ENCODE measurements at places on chromosomes 5 and 9.

DNA sequence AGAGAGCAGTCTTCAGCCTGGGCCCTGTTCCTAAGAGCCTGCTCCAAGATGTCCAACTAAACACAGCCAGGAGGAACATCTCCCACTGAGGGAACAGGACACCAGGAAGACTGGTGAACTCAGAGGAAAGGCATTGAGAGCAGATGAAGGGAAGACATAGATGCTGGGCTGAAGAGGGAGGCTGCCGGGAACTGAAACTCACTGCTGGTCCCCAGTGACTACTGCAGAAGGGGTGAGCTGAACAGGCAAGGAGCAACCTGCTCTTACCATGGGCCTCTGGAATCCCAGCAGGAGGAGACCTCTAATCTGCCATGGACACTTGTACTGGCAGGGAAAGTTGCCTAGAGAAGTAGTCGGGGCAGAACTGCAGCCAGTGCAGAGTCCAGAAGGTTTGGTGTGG, 95.7 kb downstream of the TRPM3 start:
- no peak for DNase-seq

GRCh38 chr9:136964171-136964689, 12.2 kb downstream of the LCN12 start:
- DNase-seq = no peak

- no peak for DNase-seq
These were observed 610.8 kb downstream of the TLE1 start for GRCh38 chr9:81078555-81078954.

GRCh38 chr9:123081824-123082223, 48.4 kb downstream of the GPR21 start:
- DNase-seq = no peak

DNA sequence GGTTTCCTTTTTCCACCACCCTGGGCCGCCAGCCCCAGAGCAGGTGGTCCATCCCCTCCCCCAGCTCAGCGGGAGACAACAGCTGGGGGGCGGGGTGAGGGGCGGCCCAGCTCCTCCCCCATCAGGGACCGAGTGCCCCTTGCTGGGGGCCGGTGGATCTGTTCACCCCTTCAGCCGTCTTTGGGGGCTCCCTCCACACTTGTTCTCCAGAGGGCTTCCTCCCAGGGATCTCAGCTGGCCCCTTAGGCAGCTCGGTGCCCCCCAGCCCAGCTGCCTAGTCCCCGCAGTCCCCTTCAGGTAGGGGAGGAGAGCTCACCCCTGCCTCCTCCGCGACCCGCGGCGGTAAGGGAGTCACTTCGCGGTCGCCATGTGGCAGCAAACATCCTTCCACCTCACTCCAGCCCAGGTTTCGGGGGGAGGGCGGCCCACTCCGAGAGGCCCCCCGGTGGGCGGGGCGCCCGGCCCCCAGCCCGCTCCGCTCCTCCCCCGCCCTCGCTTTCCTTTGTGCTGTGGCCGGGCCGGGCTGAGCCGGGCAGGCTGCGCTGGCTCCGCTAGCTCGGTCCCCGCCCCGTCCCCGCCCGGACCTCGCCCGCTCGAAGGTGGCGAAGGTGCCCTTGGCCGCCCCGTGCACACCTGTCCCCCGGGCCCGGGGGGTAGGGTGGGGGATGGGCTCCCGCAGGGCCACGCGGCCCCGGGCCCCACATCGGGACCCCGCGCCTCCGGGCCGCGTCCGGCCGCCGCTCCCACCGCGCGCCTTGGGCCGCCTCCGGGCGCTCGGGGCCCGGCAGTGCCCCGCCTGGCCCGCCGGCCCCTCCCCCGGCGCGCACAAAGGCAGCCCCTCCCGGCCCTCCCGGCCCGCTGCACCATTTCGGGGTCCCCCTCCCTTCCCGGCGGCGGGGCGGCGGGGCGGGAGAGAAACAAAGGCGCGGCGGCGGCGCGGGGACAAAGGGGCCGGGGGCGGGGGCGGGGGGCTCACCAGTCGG, 683 bp downstream of the DBN1 start:
- no peak for DNase-seq

DNA sequence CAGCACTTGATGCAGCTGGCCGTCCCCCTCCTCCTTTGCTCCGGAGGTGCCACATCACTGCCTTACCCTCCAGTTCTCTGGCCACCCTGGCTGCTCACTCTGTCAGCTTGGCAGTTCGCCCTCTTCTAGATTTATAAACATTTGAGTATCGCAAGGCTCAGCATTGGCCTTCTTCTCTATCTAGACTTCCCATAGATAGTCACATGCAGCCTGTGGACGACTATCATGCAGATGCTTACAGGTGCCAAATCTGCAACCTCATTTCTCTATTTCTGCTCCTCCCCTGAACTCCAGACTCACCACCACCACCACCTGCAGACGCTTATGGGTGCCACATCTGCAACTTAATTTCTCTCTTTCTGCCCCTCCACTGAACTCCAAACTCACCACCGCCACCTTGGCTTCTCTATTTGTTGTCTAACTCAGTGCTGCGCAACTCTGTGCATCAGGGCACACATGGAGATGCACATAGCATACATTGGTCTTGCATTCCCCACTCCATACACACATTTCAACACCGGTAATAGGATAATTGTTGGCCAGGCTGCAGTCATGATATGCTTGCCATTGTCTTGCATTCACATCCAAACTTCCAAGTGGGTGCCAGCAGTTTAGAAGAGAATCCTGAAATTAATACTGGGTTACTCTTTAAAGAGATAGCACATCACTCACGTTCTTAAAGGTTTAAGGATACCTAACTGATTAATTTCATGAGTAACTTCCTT, 1.9 kb upstream of the DAP start:
- no peak for DNase-seq

DNA sequence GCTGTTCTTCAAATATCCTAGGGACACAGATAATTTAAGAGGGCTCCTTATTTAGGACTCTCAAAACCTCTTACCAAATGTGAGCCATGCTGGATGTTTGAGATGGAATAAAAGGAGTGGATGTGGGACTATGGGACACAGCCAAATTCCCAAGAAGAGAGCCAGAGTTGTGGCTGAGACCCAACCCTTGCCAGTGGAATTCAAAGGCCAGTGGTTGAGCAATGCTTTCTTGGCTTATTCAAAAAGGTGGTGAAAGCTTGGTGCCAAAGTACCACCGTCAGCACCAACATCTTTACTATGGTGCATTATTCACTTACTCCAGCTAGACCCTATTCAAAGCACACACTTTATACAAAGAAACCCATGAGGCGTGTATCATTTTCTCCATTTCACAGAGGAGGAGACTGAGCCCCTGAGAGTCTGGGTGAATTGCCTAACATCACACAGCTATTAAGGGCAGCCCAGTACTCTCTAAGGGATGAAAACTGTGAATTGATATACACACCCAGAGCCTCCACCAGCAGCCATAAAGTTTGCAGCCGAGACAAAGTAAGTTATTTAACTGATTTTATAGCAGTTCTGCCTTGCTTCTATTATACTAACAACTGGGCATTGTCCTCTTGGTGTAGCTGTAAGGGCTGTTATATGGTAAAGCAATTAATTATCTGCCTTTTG, 391.7 kb downstream of the ACTL7B start:
- DNase-seq = no peak

DNA sequence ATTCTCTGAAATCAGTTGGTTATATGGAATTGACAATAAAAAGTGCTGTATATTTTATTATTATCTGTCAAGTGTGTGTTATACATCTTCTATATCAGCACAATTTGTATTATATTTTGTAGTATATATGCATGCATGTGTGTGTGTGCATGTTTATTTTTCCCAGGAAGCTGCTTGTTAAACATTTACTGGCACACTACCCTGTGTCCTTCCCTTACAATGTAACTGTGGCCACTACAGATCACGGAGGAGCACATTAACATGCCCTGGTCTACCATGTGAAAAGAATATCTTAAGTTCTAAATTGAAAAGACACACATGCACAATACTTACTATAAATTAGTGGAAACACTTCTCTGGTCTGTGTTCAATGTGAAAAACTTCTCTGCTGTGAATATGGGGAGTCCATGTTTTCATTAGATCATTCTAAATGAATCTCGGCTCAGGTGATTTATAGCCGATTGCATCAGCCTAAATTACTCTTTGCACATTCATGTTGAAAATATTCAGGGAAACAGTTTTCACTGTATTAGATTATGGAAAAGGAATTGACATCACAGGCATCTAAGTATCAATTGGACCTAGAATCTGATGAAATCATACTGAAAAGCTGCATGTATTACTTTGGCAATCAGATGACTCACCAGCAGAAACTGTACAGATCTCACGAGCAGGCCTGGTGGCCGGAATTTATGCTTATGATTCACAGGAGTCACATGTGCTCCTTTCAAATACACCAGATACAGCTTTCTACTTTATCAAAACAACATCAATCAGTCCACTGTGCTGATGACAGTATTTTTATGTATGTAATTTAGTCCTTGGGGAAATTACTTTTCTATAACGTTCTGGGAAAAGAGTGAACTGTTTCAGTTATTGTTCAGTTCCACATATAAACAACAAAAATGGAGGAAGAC, 39.4 kb downstream of the LURAP1L start:
- DNase-seq = no peak

DNA sequence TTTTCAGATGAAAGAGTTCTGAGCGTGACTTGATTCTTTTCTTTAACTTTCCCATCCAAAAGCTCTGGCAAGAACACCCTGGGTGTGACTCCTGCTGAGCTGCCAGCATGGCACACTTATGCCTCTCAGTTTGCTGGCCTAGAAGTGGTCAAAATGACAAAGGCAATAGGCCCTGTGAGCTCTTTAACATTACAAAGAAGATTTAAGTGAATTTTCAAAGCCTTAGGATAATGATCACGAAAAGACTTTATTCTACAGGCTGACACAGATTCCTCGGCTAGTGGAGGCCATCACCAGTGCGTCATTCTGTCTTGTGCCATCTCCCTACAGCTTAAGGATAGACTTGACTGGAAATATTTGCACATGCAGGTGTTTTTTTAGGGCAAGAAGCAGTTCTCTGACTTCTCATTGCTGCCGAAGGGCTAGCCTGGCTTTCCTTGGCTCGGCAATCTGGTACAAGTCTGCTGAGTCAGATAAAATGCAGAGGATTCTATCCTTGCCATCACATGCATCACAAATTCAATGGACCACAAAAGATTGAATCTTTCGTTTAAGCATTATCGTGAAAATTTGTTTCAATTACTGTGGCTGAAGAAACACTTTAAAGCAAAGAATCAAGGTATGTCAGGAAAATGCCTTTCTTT, 311.5 kb downstream of the COX7C start:
- no peak for DNase-seq

DNA sequence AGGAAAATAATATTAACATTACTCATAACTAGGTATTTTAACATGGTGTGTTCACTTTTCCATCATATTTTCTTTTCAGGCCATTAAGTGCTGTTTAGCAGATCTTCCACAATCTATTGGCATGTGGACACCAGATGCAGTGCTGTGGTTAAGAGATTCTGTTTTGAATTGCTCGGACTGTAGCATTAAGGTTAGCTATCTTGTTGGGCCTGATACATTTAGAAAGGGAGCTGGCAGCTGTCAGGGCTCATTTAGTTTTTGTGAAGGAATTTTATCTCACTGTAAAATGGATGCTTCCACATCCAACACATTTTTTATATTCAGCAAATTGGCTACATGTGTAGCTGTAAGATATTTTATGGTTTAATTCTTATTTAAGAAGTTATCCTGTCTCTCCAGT, 20.7 kb upstream of the TMOD1 start:
- no peak for DNase-seq

- DNase-seq = no peak
These were observed 42.7 kb downstream of the C5orf22 start for GRCh38 chr5:31574772-31575171.

DNA sequence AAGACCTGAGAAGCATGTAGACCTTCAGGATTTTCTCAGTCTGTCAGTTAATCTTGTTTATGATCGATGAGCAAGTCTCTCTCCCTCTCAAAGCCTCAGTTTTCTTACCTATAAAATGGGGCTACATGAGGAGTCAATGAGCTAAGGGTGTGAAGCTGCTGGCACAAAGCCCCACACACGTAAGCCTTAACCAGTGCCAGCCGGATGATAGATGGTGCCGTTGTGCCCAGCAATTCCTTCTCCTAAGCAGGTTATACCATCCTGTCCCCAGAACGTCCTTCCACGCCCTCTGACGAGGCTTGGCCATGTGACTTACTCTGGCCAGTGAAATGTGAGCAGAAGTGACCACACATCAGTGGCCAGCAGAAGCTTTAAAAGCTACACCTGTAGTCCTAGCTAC, 179.0 kb downstream of the C9orf50 start:
- DNase-seq = no peak

DNA sequence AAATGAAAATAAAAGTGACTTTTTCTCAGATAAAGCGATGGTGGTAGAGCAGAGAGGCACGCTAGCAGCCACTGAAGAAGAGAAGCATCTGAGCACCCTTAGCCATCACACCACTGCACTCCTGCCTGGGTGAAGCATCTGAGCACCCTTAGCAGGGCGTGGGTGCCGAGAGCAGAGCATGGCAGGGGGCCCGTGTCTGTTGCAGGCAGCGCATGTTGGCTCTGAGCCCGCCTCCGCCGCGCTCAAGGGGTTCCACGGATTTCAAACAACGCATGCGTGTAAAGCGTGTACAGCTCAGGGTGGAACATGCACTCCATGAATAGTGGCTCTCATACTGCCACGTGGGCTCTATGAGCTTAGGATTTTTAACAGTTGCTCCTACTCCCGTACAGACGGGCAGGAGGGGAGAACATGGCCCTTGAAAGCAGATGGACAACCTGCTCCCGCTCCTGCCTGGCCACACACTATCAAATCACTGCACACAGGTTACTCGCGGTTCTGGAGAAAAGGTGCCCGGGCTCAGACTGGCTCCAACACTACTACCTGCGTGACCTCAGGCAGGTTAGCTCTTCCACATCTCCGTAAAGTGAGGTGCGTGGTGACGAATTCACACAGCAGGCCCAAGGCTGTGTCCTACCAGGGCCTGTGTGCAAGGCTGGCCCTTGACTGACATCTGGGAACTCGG, 12.1 kb downstream of the LRRC14B start:
- no peak for DNase-seq

DNA sequence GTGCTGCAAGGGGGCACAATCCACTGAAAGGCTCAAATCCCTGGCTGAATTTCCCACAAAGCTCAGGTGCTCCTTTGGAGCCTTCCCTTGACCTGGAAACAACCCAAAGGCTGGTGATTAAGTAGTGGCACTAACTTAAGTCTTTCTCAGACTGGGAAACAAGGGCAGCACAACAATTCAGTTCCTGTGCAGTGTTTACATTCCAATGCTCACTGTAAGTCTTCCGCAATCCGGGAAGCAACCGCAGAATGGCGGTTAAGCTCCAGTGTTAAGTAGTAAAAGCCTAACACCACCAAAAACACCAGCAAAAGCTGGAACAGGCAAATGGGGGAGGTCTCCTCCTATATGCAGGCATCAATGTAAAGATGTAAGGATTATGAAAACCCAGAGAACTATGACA, 117.2 kb downstream of the TRPM3 start:
- no peak for DNase-seq

DNA sequence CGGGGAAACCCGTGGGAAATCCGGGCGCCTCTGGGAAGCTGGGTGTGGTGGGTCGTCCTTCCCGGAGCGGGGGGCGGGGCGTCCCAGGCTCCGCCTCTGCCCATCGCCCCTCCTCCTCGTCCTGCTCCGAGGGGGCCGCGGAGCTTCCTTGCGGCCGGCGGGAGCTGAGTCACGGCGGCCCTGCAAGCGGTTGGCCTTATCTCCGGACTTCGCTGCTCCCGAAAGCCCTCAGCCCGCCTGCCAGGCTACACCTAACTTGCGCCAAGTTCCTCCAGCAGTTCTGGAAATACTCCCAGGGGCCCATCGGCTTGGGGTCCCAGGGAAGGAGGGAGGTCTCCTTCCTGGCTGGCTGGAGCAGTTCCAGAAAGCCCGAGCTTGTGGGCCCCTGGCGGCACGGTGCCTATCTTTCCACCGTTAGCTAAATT, 54.1 kb upstream of the CDKN2AIPNL start:
- DNase-seq = no peak
